ENCODE measurements at places on chromosomes 13 and 19.

DNA sequence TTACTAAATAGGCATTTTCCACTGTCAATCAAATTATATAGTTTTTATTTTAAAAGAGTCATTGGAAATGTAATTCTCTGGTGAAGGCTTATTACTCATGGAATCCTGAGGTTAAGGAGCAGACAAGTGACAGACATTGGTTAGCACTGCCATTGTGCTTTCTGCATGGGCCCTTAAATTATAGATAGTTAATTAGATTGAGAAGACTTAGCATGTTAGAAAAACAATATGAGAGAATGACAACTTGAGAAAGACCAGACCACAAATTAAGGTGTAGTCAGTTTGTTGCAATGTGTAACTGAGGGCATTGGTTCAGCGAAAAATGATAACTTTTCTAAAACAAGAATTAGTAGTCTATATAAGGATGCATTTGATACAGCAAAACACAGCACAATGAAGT lies 195.5 kb downstream of the SLITRK6 start:
- DNase-seq, result no peak

DNA sequence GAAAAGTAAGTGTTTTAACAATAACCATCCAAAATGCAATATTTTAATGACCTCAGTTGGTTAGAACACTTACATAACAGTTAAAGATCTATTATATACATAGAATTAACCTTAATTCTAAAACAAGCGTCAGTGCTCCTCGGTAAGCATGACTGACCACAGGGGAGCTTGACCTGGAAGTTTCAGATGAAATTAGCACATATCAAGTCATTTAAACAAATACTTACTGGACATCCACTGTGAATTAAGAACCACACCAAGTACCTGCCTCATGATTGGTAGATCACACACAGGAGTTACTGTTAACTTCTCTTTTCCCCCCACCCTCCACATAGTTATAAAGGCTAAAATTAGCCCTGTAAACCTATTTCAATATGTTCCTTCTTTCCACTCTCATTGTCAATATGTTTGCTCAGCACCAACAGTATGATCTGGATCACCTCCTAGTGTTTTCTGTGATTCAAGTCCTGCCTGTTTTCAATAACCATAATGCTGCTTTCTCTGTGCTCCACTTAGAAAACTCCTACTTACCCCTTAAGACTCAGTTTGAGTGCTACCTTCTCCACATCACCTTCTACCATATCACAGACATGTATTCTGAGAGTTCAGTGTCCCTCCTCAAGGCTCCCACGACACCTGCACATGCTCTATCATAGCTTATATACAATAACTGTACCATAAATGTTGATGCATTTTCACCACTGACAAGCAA lies 209.0 kb downstream of the VWA8 start:
- no peak for DNase-seq

DNA sequence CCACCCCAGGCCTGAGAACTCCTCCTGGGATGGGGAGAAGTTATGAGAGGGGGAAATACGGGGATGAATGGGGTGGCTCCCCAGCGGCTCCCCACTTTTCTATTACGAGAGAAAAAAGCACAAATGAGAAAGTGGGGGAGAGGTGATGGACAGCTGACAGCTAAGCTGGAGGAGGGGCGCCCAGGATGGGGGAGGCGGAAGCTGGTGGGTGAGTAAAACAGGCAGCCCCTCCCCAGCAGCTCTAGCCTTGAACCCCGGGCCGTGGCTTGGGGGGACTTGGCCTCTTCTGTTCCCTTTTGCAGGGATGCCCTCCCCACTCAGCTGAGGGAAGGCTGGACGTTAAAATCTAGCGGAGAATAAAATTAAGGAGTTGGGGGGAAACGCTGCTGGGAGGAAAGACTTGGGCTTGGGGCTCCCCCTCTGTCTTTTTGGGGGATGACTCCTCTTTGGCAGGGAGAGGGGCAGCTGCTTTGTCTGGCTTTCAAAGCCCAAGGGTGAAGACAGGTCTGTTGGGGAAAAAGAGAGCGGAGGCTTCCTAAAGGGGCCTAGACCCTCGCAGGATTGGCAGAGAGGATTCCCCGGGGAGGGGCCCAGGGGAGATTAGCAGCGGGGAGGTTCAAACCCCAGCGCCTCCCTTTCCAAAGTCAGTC lies 1.4 kb upstream of the SAMD1 start:
- DNase-seq, result no peak

- no peak for DNase-seq
These were observed 575.8 kb upstream of the KLF12 start for GRCh38 chr13:74710006-74710405.

DNA sequence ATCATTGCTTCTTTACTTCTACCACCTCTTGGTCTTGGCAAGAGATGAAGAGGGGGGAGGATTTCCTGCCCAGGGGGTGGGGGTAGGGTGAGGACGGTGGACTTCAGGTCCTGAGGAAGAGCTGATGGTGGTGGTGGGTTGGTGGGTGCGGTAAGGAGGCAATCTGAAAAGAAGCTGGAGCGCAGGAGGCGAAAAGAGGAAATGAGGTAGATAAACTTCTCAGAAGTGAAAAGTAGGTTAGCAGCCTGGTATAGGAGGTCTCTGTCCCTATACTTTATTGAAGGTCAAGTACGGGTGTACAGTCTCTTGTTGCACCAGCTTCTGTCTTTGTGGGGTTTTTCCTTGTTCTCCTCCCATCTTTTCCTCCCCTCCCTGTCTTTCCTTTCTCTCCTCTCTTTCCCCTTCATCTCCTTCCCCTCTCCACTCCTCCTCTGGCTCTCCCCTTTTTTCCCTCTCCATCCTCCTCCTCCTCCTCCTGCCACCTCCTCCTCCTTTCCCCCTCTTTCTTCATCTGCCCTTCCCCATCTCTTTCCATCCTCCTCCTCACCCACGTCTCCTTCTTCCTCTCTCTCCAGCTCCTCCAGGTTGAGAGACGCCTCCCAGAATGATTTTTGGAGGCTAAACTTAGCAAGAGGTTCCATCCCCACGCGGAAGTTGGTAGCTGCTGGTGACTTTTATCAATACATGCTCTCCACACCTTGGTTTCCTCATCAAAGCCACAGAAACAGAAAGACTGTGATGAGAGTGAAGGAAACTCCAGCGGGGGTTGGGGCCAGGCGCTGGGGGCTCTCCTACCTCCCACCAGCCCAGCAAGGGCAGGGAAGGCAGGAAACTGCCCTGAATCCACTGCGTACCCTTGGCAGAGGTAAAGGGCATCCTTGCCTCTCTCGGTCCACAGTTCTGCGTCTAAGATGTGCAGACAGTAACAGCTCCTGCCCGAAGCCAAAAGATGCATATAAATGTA lies 15.3 kb downstream of the TNFSF14 start:
- peak; percentile 39 for DNase-seq

GRCh38 chr13:23392313-23392712 lies 41.2 kb downstream of the SACS start:
- DNase-seq, result no peak

DNA sequence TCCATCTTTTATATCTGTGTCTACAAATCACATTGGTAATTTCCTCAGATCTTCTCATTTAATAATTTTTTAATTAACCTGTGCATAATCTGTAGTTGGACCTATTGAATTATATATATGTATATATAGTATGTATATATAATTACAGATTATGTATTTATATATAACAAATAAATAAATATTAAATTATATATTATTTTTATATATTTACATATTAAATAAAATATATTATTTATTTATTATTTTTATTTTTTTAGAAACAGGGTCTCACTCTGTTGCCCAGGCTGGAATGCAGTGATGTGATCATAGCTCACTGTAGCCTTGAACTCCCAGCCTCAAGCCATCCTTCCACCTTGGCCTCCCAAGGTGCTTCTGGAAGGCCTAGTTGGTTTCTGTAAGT lies 197.9 kb downstream of the FGF9 start:
- no peak for DNase-seq

- no peak for DNase-seq
These were observed 34.1 kb upstream of the KLF12 start for GRCh38 chr13:74168263-74168675.

- DNase-seq, result peak; percentile 53
These were observed 2.5 kb downstream of the PRR36 start for GRCh38 chr19:7871437-7872305.

DNA sequence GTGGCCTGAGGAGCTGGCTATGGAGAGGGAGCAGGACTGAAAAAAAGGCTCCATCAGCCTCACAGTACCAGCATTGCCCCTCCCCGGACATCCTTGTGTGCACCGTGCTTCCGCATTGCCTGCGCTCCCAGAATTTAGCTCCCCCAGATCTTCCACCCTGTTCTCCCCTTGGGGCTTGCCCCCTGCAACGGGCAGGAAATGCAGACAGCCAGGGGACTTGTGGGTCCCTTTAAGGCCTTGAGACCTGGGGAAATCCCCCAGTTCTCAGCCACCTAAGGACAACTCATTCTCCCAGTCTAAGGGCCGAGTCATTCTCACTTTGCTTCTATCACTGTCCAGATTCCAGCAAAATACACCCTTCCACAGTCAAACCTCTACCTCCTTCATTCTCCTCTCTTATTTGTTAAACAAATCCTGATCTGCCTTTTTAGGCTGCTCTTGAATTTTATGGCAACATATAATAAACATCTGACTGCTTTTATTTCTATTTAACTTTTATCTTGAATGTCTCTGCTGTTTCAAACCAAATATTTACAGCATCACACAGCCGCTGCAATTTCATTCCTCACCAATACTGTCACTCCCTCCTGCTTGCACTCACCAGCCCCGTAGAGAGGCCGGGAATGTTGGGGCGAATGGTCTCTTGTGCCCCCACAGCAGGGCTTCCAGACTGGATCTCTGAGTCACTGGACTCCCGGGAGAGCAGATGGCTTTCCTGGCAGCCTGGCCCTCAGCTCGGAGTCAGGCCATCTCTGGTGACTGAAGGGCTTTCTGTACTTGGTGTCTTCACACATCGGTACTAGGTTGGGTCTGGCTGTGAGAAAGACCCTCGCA lies 221.9 kb downstream of the TSHZ3 start:
- no peak for DNase-seq

GRCh38 chr13:71137101-71137500 lies 729.9 kb downstream of the DACH1 start:
- DNase-seq, result no peak

DNA sequence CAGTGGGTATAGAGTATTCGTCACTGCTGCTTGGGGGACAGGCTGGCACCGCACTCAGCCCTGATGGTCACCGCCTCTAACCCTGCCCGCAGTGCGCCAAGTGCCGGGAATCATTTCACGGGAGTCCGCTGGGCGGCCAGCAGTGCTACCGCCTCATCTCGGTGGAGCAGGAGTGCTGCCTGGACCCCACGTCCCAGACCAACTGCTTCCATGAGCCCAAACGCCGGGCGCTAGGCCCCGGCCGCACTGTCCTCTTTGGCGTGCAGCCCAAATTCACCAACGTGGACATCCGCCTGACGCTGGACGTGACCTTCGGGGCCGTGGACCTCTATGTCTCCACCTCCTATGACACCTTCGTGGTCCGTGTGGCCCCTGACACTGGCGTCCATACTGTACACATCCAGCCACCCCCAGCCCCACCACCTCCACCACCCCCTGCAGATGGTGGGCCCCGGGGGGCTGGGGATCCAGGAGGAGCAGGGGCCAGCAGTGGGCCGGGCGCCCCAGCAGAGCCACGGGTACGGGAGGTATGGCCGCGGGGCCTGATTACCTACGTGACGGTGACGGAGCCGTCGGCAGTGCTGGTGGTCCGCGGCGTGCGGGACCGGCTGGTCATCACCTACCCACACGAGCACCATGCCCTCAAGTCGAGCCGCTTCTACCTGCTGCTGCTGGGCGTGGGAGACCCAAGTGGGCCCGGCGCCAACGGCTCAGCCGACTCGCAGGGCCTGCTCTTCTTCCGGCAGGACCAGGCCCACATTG lies 14.5 kb downstream of the CNFN start:
- no peak for DNase-seq

DNA sequence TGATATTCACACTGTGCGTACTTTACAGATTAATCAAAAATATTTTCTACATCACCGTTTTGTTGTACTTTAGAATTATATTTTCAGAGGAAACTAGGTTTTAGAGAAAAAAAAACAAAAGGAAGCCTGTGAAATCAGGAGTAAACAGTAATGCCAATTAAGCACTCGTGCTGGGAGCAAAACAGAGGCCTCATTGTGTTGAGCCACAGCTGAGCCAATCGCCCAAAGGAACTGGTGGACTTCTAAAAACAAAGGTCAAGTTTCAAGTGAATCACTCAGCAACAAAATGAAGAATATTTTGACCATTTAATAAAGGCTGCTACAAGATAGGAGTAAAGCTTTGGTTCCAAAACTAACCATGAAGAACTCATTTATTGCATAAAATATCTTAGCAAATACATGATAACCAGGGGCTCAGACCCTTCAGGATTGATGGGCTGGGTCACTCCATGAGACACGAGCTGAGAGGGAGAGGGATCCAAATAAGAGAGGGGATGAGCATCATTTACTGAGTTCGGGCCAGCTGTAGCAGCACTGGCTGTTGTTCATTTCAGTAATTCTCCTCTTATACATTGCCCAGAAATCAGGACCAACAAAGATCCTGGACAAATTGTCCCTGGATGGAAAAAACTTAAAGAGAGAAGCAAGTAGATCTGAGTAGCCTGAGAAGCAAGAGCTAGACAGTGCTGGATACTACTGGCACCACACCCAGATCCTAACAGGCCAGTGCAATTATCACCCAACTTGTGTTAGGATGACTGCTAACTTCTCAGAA lies 8.3 kb upstream of the NALCN start:
- no peak for DNase-seq
